ENCODE measurements at places on chromosomes 5 and 9.

- no peak for DNase-seq
Measured at GRCh38 chr9:71472400-71472799, 295.9 kb downstream of the CEMIP2 start.

DNA sequence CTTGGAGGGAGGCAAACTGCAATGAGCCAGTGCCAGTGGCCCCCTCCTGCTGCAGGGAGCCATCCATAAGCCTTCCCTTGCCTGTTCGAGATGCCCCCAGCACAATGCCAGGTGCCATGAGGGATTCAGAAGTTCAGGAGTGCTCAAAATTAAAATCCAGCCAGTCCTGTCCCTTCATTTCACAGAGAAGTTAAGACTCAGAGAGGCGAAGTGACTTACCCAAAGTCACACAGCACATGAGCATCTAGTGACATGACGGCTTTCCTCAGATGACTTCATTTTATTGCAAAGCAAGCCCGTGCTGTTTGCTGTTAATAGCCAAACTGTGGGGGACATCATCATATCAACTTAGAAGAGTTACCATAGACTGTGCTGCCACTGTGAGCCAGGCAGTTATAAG is 69.3 kb upstream of the SAP30L start:
- no peak for DNase-seq

GRCh38 chr5:55524816-55525215 is 9.9 kb downstream of the PLPP1 start:
- no peak for DNase-seq

DNA sequence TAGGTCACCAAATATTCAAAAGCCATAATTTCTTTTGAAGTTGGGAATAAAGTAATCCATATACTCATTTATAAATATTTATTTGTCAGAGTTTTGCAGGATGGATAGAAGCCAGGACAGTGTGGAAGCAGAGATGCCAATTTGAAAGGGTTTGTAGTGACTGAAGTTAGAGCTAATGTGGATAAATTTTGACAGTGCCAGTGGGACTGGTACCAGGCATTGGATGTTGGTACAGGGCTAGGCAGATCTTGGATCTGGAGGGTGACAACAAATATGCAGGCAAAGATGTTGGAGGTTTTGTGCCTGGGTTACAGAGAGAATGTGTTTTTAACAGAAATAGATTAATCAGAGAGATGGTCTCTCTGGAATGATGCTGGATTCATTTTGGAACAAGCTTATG is 135.6 kb downstream of the DMRTA1 start:
- DNase-seq, result no peak

DNA sequence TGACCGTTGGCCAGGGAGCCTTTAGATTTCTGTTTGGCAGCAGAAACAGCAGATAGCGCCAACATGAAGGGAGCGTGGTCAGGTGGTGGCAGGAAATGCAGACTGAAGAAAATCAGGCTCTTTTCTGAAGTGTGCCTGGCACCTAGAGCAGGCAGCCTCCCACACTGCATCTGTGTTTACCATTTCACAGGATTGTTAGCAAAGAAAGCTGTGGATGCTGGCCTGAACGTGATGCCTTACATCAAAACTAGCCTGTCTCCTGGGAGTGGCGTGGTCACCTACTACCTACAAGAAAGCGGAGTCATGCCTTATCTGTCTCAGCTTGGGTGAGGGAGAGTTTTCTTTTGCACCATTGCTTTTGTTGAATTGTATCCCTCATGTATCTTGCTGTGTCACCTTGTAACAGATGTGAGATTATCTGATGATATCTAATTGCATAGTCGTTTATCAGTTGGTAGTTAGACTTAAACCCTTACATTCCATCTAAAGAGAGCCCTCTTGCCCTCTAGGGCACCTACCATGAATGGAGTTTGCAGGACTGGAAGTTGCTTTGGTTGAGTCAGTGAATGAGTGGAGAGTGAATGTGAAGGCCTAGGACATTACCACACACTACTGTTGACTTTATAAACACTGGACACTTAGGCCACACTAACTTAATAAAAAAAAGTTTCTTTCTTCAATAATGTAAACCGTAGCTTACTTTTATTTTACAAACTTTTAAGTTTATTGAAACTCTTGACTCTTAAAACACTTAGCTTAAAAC is 42.8 kb downstream of the ACO1 start:
- DNase-seq, result no peak

- DNase-seq, result no peak
Measured at GRCh38 chr5:116135344-116135743, 50.5 kb downstream of the COMMD10 start.

All from stimulated activated CD8-positive, alpha-beta memory T cell treated with anti-CD3 and anti-CD28 coated beads, Interleukin-7, amount 100 ng/mL, for 1 hour (primary cell).